SHP77 treated with DMSO at 0.1 percent for 48 hours (cell line): ENCODE measurements at places on chromosomes 7 and 10.

GRCh38 chr10:78471723-78472550, 438.3 kb downstream of the RPS24 start:
- DNase-seq, result no peak

DNA sequence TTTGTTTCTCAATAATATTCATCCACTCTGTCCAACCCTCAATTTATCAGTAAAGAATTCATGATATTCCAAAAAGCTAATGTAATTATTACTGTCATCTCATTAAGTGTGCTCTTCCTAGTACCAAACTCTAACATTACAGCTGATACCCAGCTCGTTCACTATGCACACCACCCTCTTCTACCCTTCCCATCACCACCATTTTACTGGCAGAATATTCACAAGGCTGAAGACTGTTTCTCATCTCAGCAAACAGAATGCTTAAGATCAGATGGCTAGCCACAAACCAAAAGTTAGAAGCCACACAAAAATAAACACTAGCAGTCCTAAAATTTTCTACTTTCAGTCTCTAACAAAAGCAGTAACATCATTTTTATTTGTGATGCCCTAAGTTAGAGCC, 121.5 kb downstream of the SRPK2 start:
- no peak for DNase-seq

- no peak for DNase-seq
Measured at GRCh38 chr7:45101748-45102147, 9.7 kb downstream of the TBRG4 start.

DNA sequence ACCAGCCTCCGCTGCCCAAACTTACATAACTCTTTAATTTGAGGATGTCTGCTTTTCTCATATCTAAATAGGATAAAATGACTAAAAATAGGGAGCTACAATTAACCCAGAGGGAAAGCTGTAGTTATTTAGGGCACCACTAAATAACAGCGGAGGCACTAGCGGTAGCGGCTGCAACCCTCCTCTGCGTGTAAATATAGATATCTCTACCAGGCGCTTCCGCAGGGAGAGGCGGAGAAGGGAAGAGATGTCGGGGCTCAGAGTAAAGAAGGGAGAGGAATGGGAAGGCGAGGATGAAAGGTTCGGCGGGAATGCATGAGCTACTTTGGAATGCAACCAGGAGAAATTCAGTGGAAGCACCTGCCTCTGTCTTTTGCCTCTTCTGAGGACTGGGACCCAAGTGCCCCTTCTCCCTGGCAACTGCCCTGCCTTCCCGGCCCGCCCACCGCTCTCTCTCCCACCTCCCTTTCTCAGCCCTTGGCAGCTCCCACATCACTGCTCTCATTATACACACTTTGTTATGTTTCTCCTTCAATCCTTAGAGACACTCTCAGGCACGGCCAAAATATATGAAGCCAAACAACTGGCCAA, 698.3 kb downstream of the PARD3 start:
- DNase-seq, result no peak

DNA sequence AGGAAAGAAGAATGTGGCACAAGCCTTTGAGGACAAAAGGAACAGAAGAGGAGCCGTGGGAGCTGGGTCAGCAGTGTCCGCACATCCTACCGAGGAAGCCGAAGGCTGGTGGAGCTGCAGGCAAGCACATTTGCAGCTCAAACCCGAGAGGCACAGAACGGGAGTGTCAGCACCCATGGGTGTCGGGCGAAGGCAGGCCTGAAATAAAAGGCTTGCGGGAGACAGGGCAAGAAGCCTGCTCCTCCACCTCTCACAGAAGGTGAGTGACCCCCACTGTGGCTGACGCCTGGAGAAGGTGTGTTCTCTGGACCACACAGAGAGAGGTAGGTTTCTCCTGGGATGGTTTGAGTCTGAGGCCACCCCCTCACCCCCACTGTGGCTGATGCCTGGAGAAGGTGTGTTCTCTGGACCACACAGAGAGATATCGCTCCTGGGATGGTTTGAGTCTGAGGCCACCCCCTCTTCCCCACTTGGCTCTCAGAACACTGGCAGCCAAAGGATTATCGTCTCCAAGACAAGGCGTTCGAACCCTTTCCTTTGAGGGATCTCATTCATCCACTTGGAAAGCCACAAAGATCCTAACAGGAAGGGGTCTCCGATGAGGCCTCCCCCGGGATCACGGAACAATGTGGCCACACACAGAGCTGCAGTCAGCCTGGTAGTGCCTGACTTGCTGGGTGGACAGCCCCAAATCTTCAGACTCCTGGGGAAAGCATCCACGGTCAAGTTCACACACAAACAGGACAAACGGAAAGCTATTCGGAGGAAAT, 21.6 kb upstream of the GTPBP4 start:
- DNase-seq, result no peak

DNA sequence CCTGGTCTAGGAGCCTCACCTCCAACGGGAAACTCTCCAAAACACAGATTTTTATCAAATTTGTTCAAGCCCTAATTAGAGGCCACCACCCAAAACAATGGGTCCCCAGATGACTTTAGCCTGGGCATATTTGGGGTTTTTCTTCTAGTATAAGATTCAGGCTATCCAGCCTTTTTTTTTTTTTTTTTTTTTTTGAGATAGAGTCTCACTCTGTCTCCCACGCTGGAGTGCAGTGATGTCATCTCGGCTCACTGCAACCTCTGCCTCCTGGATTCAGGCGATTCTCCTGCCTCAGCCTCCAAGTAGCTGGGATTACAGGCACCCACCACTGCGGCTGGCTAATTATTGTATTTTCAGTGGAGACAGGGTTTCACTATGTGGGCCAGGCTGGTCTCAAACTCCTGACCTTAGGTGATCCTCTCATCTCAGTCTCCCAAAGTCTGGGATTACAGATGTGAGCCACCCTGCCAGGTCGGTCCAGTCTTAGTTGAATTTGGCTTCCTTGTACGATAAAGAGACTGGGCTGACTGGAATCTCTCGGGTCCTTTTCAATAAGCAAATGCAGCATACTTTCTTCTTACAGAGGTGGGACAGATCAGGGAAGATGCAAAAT, 91.4 kb upstream of the KLF6 start:
- DNase-seq, result no peak

GRCh38 chr10:107409522-107409921, 245.0 kb upstream of the SORCS1 start:
- no peak for DNase-seq

- DNase-seq, result no peak
Measured at GRCh38 chr7:25527665-25528170, 299.4 kb upstream of the NPVF start.

DNA sequence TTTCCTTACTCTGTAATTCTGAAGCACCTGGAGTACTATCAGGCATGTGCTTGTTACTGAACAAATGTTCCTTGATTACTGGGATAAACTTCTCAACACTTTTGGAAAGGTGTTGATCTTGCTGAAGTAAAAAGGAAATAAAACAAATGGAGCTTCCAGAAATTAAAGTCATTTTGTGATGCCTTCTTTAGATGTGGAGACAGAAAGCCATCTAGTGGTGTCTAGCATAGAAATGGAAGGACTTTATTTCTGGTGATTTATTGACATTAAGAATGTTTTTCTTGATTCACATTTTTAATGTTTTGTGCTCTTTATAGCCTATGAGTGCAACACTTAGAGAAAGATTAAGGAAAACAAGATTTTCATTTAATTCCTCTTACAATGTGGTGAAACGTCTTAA, 1.4 kb downstream of the SFR1 start:
- no peak for DNase-seq

DNA sequence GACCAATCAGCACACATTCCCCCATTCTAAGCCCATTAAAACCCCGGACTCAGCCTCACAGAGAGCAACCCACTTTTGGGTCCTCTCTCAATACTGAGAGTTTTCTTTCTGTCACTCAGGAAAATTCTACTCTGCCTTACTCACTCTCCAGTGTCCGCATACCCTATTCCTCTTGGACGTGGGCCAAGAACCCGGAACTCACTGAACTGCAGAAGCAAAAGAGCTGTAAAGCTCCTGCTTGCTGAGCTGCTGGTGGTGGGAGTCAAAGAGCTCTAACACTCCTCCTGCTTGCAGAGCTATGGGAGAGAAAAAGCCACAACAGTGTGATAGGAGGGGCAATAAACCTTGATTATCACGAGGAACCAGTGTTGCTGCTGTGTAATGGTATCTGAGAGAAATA, 386.9 kb downstream of the POM121L12 start:
- DNase-seq, result no peak

- DNase-seq, result no peak
Measured at GRCh38 chr7:66082886-66083415, 7.3 kb downstream of the ASL start.

- DNase-seq, result no peak
Measured at GRCh38 chr7:34281260-34281659, 375.9 kb downstream of the BMPER start.

- DNase-seq, result no peak
Measured at GRCh38 chr10:49739426-49739825, 22.7 kb downstream of the OGDHL start.

GRCh38 chr7:10707519-10707918, 266.2 kb upstream of the PHF14 start:
- DNase-seq, result no peak

DNA sequence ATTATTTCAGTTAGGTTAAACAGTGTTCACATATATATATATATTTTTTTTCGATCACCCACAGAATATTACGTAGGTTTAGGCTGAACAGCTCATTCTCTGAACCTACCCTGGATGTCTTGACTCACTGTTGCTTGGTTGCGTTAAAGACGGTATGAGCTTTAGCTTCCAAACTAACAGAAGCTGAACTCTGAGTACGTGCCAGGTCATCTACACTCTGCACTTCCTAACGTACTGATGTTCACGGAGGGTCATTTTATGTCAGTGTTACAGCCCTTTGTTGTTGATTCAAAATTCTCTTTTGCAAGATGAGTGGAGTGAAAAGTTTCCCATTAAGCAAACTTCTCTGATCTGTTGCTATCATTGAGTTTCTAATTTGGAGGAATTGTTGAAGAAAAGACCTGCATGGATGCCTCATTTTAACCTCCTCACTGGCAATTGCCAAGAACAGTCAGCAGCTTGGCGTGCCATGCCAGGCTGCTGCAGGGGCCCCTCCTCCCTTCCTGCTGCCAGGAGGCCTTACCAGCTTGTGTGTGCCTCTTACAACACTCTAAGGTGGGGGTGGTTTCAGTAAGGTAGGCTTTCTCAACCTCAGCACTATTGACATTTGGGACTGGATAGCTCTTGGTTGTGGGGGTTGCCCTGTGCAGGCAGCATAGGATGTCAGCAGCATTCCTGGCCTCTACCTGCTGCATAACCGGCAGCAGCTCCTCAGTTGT, 44.3 kb downstream of the INSYN2A start:
- no peak for DNase-seq

DNA sequence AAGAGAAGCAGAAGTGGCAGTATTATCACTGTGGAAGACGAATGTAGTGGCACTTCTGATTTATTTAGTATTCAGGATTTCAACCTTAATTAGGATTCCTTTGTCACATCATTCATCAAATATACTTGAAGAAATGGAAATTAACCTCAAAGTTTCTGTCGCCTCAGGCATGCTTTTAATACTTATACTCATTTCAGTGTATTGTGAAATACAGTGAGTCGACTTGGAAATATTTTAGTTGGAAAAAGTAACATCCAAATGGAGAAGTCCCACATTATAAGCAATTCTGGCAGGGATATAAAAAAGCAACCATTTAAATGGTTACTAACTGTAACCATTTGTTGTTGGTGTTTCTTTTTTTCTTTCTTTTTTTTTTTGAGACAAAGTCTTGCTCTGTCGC, 648.8 kb downstream of the ARL4A start:
- no peak for DNase-seq
